ENCODE measurements at places on chromosomes 7 and 10.

DNA sequence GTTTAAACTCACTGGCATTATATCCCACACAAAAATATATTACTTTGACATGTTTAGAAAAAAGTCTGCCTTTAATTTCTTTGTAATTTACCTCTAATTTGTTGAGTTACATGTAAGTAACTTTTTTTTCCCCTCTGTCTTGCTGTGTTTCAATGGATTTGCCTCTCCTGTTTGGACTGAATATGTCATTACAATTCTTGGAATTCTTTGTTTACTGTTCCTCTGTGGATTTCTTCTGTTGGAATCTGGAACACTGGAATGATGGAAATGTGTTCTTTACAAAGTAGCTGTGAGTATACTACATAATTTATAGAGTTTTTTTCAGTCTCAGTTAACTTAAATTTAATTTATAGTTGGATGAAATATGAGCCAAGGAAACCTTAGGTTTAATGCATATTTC is 30.4 kb downstream of the SEPTIN7 start:
- no peak for DNase-seq

DNA sequence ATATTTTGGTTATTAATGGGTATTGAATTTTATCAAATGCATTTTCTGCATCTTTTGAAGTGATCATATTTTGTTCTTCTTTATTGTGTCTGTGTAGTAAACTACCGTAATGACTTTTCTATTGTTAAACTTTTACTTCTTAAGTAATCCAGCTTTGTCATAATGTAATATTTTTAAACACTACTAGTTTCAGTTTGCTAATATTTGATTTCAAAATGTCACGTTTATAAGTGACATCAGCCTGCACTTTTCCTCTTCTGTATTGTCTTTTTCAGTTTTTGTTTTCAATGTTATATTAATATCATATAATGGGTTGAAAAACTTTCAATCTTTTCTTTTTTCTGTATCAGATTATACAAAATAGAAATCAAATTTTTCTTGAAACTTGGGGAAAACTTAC is 71.6 kb upstream of the ANKRD1 start:
- no peak for DNase-seq

- no peak for DNase-seq
Measured at GRCh38 chr10:2968401-2969058, 98.8 kb upstream of the PFKP start.

DNA sequence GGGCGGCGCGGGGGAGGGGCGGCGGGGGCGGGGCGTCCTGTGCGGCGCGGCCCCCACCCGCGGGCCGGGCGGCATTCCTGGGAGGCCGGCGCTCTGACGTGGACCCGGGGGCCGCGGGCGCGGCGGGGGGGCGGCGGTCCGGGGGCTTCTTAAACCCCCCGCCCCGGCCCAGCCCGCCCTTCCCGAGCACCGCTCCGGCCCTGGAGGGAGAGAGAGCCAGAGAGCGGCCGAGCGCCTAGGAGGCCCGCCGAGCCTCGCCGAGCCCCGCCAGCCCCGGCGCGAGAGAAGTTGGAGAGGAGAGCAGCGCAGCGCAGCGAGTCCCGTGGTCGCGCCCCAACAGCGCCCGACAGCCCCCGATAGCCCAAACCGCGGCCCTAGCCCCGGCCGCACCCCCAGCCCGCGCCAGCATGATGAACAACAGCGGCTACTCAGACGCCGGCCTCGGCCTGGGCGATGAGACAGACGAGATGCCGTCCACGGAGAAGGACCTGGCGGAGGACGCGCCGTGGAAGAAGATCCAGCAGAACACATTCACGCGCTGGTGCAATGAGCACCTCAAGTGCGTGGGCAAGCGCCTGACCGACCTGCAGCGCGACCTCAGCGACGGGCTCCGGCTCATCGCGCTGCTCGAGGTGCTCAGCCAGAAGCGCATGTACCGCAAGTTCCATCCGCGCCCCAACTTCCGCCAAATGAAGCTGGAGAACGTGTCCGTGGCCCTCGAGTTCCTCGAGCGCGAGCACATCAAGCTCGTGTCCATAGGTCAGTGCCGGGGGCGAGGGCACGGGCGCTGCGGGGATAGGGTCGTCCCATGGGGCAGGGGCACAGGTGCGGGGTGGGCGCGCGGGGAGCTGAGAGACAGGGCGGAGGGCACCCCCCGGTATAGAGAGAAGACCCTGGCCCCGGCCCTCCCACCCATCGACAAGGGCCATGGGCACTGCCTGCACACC is at the start of gene FLNC:
Gene FLNC, plus strand, starts transcription at position 176 of the 947 bp plus-strand sequence. Its CDS starts 232 bp downstream, at position 408.
- peak; percentile 63 for DNase-seq

- DNase-seq, result no peak
Measured at GRCh38 chr7:13745530-13745929, 243.9 kb downstream of the ETV1 start.

- DNase-seq, result no peak
Measured at GRCh38 chr10:104104418-104104817, 17.6 kb upstream of the SFR1 start.

DNA sequence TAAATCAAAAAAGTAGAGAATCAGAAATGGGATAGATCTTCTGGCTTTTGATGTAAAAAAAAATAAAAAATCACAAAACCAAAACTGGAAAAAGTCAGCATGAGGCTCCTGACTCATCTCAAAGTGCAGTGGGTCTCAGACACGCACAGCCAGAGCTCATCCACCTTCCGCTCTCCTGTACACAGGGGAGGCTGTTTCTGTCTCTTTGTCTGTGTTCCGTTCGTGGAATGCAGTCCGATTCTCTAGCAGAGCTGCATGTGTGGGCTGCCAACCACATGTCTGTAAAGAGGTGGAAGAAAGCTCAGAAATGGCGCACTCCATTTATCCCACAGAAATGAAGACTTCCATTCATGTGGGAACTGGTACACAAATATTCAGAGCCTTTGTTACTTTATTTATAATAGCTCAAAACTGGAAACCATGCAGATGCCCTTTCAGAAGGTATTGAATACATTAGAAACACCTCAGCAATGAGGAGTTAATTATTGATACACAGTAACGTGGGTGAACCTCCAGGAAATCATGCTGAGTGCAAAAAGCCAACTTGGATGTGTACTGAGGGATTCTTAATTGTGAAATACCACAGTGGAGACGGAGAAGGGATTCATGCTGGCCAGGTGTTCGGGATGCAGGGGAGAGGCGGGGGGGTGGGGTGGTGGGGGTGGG is 123.3 kb downstream of the TRRAP start:
- DNase-seq, result no peak

- DNase-seq, result no peak
Measured at GRCh38 chr7:94276027-94276426, 118.7 kb upstream of the COL1A2 start.

GRCh38 chr10:94292434-94293090 is 70.2 kb downstream of the NOC3L start:
- peak; percentile 46 for DNase-seq

DNA sequence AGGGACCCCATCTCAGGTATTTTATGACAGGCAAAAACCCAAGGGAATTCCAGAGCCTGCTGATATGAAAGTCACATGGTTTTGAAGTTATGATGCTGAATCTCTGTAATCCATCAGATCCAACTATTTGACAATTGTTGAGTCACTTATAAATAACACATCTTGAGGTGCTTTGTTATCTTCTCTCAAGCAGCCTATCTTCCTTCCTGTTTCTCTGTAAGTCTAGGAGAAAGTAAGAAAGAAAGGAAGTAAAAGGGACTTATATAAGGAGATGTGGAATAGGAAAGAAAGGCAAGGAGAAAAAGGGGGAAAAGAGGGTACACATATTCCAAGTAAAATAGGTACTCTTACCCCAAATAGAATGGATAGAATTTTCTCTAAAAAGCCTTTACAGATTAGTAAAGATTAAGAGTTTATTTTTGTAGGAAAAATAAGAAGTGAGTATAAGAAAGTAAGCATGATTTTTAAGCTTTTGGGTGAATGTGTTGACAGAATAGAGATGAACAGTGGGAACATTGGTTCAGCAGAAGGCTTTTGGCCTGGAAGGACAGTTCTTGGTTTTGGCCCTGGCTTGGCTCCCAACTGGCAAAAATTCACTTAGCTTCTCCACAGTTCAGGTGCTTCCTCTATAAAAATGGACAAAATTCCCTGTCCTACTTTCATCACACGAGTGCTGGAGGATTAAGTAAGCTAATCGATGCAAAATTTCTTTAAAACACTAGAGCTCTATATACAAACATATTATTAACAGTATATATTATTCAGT is 39.6 kb upstream of the ANK3 start:
- no peak for DNase-seq

DNA sequence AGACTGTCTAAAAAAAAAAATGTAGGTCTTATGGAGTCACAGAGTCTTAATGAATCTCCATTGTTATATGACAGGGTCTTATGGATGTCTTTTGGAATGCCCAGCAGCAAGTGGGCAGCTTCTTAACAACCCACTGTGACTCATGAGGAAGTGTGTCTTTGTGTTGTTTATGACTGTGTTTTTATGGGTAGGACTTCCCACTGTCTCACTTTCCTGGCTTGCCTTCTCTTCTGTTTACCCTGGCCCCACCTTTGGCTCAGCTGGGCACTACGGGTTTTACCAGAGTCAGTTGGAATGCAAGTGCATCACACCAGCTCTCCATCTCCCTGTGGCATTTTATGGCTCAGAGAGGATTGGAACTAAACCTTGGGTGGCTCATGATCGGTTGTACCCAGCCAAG is 580.5 kb downstream of the AUTS2 start:
- no peak for DNase-seq

GRCh38 chr7:146862415-146862814 is 745.8 kb downstream of the CNTNAP2 start:
- DNase-seq, result no peak

GRCh38 chr7:140585333-140585732 is 55.3 kb downstream of the DENND2A start:
- no peak for DNase-seq

DNA sequence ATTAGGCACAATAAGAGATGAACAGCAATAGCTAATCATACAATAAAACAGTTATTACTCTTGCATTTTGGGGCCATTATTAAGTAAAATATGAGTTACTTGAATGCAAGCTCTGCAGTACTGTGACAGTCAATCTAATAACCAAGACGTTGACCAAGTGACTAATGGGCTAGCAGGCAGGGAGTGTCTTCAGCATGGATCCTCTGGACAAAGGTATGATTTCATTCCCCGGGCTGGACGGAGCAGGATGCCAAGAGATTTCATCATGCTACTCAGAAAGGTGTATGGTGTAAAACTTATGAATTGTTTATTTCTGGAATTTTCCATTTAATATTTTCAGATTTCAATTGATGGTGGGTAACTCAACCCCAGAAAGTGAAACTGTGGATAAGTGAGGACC is 80.9 kb downstream of the SHH start:
- DNase-seq, result no peak

DNA sequence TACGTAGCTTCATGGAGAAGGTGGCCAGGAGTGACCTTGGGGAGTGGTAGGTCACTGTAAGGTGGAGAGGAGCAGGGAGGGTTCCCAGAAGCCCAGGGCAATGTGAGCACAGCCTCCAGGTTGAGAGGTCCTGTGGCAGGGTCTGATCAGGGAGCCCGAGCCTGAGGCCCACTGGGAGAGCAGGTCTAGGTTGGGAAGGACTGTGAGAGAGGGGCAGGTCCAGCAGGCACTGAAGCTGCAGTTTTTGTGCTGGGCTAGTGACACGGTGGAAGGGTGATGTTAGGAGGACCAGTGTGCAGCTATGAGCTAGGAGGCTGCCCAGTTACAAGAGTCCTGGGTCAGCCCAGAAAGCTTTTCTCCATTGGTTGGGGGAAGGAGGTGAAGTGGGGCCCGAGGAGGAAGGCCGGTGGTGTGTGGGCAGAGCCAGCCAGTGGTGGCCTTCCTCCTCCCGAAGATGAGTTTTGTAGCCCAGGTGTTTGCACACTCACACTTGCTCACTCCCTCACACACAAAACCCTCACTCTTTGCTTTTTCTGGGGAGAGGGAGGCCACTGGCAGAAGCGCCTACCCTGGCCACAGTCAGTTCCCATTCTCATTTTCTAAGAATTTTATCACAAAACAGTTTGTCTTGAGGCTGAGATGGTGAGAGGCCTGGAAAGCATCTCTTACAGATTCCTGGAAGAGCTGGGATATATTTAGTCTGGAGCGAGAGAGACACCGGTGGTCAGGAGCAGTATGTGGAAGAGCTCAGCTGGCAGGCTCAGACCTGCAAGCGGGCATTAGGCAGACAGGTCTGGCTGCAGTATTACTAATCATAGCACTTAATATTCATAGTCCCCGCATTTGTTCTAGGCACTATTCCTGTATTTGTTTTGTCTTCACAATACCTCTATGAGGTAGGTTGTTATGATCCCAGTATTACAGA is 57.1 kb downstream of the ZNF467 start:
- DNase-seq, result no peak

GRCh38 chr10:61822781-61823230 is 78.7 kb upstream of the ARID5B start:
- DNase-seq, result no peak

GRCh38 chr10:19853831-19854230 is 37.6 kb downstream of the PLXDC2 start:
- no peak for DNase-seq

DNA sequence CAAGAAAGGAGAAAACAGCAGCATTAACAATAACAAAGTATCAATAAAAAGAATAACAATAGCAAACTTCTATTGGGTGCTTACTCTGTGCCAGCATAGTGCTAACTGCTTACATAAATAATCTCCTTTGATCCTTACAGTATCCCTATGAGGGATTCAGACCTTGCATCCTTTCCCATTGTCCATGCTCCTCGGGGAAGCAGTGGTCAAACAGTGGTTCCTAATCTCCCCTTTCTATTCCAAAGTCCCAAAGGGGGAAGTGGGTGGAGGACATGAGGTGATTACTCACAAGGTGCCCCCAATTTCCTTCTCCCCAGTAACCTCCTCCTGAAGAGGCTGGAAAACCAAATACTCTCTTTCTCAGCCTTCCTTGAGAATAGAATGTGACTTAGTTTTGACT is 22.0 kb upstream of the MSMB start:
- no peak for DNase-seq

DNA sequence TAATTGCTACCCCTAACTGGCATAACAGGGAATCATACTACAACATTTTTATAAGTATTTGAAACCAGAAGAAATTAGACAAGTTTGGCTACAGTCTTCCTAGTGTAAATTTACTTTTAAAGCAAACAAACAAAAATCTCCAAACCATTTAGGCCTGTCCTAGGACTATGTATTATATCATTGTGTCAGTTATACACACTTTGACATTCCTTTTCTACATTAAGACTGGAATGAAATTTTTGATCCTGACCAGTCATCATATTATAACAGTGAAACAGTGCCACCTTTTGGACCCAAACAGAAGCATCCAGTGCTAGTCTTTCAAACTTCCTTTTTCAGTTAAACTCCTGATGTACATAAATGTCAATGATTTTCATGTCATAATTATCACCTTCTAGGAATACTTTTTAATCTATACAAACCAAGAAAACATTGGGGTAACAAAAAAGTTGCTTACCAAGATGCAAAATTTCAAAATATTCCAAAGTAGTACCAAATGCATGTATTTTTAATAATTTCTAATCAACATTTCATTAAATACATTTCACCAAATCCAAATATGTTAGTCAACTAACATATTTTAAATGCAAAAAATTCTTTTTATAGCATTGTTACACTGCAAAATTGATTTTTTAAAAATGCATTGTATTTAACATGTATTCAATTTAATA is 75.7 kb downstream of the IMMP2L start:
- DNase-seq, result no peak

GRCh38 chr10:52864201-52865106 is 91.9 kb upstream of the MBL2 start:
- no peak for DNase-seq

Measured in heart right ventricle (tissue), 16 donors.